Left renal pelvis (tissue), 4 donors: ENCODE measurements at places on chromosomes 5 and 9. TPM values are rescaled to one million over a fixed set of nuclear protein-coding genes. Genes with fewer than 3 reads are reported as not detected.

The ZBED3 gene
- polyA plus RNA-seq = 33.5 TPM

The POU5F2 gene
- 0.06 TPM for polyA plus RNA-seq

The CCNH gene
- 38.2 TPM for polyA plus RNA-seq

The PCDHB3 gene
- 3.0 TPM for polyA plus RNA-seq

The ZNF483 gene
- 4.9 TPM for polyA plus RNA-seq

The TMEM161B gene
- 21.4 TPM for polyA plus RNA-seq

The ARAP3 gene
- 24.3 TPM for polyA plus RNA-seq

DNA sequence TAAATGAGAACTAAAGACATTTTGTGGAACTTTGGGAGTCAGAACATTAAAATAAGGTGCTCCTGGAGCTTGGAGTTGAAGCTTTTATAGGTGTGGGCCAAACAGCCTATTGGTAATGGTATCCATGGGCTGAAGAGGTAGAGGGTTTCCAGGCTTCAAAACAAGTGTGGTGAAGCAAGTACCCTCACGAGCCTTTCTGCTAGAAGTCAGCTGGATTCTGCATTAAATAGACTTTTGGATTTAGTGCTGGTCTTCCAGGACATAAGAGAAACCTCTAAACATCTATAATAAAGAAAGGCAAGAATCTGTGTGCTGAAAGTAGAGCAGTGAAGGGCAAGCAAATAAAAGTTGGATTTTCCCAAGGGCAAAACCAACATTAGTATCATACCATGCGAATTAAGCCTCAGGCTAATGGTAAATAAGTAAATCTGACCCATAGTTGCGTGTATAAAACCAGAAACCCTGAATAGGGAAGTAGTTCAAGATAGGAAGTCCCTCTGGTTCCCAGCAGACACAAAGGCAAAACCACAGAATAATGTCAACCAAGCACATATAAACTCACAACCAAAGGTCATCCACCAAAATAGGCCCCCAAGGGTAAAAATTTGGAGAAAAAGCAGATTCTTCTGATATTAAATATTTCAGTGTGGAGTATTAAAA lies 306.3 kb downstream of the TLE4 start:
- no peak for DNase-seq

- DNase-seq = no peak
These were observed 300.1 kb downstream of the ASTN2 start for GRCh38 chr9:117114768-117115167.

- DNase-seq = no peak
These were observed 103.4 kb downstream of the OTULIN start for GRCh38 chr5:14767735-14768507.

GRCh38 chr5:171137768-171138525 lies 171.1 kb upstream of the TLX3 start:
- no peak for DNase-seq

DNA sequence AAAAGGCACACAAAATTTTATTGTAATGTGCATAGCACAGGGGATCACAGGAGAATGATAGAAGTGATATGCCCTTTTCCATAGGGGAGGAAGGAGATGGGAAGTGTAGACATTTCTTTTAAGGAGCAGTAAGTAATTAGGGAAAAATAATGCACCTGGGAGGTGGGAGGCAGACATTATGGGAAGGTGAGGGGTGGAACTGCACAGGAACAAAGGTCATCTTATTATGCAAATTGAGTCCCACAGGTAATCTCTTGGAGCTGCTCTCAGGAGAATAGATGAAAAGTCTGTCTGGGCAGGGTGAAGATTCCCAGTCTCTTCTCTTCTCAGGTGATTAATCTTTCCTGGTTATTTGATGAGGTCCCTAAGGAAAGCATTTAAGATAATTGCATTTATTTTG lies 331.5 kb downstream of the ENC1 start:
- DNase-seq = no peak

DNA sequence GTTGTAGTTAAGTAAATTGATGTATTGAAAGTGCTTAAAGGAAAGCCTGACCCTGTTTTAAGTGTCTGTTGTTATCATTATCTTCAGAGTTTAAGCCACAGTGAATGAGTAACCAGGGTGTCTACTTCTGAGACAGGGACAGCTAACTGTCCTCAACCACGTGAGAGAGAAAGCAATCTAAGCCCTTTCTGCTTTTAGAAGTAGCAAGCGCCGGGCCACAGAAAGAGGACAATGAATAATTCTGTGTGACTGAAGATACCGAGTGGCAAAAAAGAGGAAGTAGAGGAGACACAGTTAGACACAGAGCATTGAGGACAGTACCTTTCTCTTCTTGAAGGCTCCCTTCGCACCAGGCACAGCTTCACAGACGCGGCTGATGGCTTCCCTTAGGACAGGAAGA lies 86.3 kb downstream of the S1PR3 start:
- DNase-seq = no peak

DNA sequence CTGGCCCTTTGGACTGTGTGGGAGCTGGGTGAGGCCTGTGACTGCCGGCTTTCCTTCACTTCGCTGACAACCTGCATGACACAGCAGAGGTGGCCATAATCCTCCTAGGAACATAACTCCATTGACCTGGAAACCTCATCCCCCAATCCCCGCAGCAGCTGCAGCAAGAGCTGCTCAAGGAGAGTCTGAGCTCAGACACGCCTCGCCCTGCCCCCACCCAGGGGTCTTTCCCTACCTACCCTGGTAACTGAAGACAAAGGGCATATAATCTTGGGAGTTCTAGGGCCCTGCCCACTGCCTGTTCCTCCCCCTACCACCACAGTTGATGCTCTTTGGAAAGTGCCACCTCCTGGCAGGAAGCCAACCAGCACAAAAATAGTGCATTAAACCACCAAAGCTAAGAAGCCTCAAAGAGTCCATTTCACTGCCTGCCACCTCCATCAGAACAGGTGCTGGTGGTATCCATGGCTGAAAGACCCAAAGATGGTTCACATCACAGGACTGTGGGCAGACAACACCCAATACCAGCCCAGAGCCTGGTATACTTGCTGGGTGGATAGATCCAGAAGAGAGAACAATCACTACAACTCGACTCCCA lies 18.4 kb downstream of the TRIM36 start:
- no peak for DNase-seq

DNA sequence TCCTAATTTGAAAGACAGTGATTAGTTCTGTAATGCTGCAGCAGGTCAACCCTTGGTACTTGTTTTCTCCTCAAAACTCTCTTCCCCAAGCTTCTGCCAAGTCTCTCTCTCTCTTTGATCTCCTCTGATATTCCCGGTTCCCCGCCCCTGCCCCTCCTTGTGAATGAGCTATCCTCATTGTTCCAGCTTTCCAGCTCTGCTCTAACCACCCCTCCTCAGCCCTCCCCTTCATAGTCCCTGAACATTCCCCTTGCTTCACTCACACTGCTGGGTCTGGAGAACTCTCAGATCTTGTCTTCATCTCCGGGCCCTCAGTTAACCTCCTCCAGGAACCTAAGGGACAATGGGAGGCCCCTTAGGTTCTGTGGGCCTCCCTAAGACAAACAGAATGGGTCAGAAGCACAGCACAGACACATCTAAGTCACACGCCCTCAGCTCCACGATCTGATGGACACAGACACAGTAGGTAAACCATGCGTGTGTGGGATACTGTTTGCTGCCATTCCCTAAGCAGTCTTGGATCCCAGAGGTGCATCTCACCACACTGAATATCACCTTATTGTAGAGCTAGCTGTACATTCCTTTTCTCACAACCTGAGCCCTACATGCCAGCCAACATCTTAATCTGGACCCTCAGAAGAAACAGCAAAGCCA lies 17.4 kb upstream of the LARP1 start:
- DNase-seq = no peak

DNA sequence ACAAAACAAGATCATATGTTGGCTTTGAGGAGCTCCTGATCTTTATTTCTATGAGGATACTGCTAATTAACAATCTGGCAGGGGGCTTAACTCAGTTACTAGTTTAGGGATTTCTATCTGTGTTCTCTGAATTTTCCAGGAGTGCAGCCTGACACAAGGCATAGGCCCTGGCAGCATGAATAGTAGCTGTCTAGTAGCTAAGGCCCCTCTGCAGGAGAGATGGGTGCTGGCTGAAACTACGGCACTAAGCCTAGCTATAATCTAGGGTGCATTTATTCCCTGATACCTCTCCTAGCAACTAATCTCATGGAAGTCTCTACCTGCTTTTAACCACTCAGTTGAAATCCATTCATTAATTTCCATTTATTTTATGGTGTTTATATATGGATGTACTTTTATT lies 268.2 kb downstream of the TMEM232 start:
- DNase-seq = no peak

DNA sequence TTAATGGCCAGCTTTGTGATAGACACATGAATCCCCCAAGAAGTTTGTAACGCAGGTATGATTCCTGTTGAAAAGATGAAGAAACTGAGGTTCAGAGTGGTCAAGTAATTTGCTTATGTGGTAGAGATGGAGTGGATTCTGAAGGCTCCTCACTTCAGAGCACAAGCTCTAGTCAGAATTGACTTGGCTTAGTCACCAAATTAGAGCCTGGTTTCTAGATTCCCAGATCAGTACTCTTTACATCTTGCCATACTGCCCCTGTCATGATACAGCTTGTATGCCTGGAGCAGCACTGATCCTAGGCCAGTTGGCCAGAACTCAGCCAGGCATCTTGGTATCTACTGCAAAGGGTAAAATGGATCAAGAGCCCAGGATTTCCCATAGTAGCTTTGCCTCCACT lies 284.4 kb upstream of the RFX3 start:
- DNase-seq = no peak

GRCh38 chr5:174750711-174751110 lies 26.3 kb downstream of the MSX2 start:
- DNase-seq = no peak

DNA sequence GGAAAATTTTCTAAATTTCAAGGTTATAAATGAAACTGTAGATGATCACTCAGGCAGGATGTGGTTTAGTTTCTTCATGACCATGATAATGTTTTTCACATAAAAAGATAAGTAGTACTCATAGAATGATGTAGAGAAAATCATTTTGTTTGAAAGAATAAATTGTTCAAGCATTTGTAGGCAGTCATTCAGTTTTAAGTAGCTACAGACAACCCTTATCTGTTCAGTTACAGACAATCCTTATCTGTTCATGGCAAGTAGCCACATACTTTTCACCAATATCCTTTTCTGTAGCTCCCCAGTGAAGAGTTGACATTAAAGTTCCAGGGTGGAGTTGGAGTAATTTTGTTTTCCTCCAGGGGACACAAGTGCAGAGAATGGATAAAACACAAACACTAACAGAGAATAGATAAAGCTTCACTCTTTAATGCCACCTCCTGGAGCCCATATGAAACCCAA lies 278.1 kb upstream of the TNC start:
- no peak for DNase-seq

- no peak for DNase-seq
These were observed 1.8 kb downstream of the LPCAT1 start for GRCh38 chr5:1521671-1522600.

- no peak for DNase-seq
These were observed 28.0 kb downstream of the TXNDC8 start for GRCh38 chr9:110309681-110310080.

DNA sequence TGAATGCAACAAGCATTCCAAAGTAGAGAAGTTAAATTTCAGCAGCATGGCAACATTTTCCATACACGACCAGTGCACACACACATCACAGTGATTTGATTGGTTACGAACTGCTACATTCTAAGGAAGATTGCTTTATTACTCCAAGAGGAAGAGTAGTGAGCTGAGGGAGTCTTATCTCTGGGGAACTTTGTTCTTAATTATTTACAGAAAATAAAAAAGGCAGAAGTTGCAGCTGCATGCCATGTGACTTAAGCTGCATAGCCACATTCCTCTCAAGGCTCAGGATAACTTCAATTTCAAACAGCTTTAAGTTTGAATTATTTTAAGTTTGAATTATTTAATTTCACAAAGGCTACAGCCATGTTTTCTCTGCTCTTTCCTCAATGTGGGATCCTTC lies 71.6 kb upstream of the HSPB3 start:
- DNase-seq = no peak

DNA sequence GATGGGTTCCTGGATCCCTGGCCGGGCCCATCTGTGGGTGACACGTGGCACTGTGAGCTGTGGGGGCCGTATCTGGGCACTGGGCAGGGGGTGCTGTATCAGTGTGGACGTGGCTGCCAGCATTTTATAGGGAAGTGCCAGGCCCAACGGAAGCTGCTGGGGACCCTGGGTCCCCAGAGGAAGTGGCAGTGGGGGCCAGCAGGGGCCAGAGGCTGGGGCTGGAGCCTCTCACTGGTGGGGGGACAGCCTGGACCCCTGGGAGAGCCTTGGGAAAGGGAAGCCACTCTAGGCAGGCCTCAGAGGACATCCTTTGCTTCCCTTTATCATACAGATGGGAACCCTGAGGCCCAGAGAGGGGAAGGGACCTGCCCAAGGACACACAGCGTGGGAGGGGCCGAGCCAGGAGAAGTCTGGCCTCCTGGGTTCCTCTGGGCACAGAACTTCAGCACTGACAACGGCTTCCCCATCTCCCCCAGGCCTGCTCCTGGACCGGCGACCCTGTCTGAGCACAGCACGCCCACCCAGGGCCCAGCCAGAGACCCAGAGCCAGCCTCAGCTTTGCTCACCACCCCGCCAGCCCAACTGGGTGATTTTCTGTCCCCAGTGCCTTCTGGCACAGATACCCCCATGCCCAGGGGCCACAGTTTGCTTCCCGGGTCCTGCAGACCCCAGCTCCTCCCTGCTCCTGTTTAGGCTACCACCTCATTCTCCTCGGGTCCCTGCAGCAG lies 15.5 kb upstream of the LAMC3 start:
- DNase-seq = no peak

DNA sequence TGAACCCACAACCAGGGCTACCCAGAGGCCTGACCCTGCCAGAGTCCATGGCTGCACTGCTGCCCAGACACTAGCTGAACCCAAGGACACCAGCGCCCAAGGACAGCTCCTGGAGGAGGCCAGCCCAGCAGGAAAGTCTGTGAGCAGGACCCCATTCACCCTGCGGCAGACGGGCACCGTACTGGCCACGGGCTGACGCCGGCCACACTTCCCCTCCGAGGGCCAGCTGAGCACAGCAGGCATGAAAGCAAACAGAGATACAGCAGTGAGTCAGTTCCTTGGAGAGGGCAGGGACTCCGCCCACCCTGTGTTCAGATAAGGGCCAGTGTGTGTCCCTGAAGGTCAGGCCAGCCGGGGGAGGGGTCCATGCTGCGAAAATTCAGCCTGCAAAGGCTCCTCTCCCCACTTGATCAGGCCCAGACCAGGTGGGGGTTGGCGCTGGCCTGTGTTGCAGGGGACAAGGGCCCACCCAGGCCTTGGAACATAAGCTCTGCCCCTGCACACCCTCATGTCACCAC lies 3.2 kb downstream of the RNF208 start:
- DNase-seq = no peak

- DNase-seq = no peak
These were observed 18.7 kb upstream of the WDR38 start for GRCh38 chr9:124834591-124834990.

DNA sequence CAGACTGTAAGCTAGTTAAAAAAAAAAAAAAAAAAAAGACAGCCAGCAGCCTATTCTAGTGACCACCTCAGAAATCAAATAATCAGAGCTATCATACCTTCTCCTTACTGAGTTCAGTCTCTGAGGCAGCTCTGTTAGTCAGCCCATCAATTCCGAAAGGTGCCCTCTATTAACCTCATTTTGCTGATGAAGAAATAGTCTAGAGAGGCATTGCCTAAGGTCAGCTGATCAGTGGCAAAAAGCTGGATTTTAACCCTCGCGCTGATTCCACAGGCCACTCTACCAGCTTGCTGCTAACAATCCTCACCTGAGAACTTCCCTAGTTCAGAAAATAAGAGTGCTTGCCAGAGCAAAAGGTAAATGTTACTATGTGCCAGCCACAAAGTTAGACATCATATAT lies 172.0 kb downstream of the DENND1A start:
- DNase-seq = no peak

- no peak for DNase-seq
These were observed 97.3 kb downstream of the PRRT1B start for GRCh38 chr9:131642496-131643083.

- no peak for DNase-seq
These were observed 129.9 kb downstream of the ZSWIM6 start for GRCh38 chr5:61461926-61462325.
